Activated T-cell treated with anti-CD3 and anti-CD28 coated beads for 1 hour (primary cell): ENCODE measurements at places on chromosomes 11 and 22.

- DNase-seq = no peak
These were observed 1.8 kb upstream of the ARHGEF17 start for GRCh38 chr11:73306069-73306841.

DNA sequence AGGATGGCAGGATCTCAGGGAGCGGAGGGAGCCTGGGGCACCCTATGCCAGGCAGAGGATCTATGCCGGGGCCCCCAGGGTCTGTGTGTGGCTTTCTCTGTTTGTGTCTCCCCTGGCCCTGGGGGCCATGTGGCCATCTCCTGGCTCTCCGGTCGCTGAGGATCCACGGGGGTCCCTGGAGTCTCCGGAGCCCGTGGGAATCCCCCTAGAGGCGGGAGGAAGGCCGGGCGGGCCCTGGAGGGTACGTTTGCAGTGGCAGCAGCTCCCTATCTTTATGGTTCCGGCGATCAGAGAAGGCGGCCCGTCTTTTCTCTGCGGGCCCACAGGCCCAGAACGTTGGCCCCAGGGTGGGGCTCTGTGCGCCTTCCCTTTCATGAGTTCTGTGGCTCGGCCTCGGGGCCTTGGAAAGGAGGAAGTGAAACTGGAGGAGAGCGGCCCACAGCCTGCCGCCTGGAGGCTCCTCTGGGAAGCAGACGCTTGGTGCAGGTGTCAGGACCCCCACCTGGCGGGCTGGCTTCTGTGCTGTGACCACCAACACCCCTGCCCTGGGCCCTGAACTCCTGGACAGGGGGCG is 82.1 kb downstream of the KCNQ1 start:
- no peak for DNase-seq

- no peak for DNase-seq
These were observed 18.4 kb downstream of the CUL5 start for GRCh38 chr11:108027057-108027456.

DNA sequence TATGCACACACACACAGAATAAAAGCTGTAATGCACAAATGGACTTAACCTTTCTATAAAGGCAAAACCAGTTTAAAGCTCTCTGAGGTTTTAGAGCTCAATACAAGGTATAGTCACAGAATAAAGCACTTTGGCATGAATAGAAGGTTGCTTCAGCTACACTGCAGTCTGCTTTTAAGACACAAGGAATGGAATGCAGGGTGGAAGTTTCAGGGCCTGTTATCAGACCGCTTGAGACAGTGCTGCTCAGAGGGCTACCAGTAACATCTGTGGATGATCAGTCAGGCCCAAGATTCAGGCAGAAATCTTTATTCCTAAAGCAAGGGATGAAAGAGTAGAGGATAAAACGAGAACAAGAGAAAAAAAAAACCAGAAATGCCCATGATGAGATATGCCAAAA is 46.7 kb downstream of the CD44 start:
- no peak for DNase-seq

GRCh38 chr11:47204637-47204989 is 10.2 kb upstream of the DDB2 start:
- DNase-seq = no peak
